IPS-NIHi11 (cell line): ENCODE measurements at places on chromosomes 5 and 9.

- DNase-seq: peak; percentile 53
Measured at GRCh38 chr5:126656401-126657007, 55.8 kb downstream of the PHAX start.

GRCh38 chr5:6291961-6292360 lies 86.4 kb downstream of the MED10 start:
- DNase-seq: peak; percentile 36

- no peak for DNase-seq
Measured at GRCh38 chr5:122730037-122730436, 44.8 kb upstream of the SNX2 start.

- no peak for DNase-seq
Measured at GRCh38 chr5:74476046-74476818, 164.3 kb downstream of the ENC1 start.

DNA sequence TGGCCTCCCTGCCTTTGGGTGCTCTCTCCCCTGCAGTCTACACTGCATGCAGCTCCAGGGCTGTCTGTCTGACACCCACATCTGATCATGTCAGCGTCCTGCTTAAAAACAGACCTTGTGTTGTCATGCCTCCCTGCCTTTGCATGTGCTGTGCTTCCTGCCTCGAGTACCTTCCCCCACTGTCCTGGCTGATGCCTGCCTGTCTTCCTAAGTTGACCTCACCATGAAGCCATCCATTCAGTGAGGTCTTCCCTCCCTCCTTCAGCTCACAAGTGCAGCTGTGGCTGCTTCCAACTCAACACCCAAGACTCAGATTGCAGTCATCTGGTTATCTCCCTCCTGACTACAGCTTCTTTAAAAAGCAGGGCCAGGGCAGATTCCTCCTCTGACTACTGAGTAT lies 5.5 kb downstream of the ANGPTL2 start:
- no peak for DNase-seq

DNA sequence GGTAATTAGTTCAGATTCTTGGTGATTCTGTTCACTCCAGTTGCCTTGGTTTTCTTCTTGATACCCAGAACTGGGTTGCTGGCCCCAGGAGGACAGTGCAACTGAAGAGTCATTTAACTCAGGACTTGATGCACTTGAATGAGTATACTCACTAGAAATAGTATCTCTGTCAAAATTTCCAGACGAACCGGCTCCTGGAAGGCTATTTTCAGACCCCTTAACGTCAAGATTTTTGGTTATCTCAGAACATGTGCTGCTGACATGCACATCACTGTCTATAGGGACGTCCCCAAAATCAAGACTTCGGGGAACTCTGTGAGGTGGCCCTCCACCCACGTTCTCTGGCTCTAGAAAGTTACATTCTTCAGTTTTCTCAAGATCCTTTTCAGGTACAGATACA lies 56.7 kb upstream of the PCA3 start:
- no peak for DNase-seq

DNA sequence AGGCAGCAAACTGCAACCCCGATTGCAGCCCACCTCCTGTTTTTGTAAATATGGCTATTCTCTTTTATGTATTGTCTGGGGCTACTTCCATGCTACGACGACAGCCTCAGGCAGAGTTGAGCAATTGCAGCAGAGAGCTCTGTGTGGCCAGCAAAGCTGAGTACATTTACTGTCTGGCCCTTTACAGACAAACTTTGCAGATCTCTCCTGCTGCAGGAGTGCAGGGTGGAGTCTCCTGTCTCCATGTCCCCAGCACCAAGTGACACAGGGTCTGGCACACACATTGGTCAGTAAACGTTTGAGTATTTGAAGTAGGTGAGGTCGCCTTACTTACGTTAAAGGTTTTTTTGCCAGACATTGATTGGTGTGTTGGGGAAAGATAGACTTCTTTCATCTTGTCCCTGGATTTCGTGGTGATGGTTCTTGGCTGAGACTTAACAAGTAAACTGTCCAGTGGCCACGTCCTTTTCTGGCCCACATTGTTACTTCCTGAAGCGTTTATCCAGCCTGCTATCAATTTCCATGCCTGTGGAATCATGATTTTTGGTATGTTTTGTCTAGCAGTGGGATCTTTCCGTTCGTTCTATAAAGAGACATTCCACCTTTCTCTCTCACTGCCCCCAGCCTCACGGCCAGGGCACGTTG lies 27.2 kb downstream of the PRRC2B start:
- DNase-seq: no peak

- no peak for DNase-seq
Measured at GRCh38 chr9:69180200-69180599, 6.1 kb downstream of the TJP2 start.

- peak; percentile 97 for DNase-seq
Measured at GRCh38 chr9:88388203-88388885, at the start of gene SPIN1. TSS of gene SPIN1 (plus strand) at chr9:88388444. CDS start at chr9:88426540, 38,096 bp downstream.

DNA sequence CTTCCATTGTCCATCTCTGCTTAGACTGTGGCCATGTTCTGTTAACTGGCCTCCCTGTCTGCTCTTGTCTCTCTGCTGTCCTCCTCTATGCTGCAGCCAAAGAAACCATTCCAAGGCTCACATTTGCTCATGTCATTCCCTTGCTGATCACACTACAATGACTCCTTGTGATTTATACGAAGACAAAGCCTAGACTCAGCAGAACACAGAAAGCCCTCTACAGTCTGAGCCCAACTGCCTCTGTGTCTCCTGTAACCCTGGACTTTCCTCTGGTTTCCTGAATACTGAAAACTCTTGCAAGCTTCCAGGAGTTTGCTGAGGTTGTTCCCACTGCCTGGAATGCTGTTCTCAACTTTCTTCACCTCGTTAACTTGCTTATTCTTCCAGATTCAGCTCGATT lies 191.8 kb downstream of the TMEM38B start:
- DNase-seq: no peak

- no peak for DNase-seq
Measured at GRCh38 chr5:21391506-21391905, 1403.5 kb upstream of the CDH18 start.

GRCh38 chr5:169126481-169127021 lies 174.4 kb downstream of the SLIT3 start:
- DNase-seq: no peak

DNA sequence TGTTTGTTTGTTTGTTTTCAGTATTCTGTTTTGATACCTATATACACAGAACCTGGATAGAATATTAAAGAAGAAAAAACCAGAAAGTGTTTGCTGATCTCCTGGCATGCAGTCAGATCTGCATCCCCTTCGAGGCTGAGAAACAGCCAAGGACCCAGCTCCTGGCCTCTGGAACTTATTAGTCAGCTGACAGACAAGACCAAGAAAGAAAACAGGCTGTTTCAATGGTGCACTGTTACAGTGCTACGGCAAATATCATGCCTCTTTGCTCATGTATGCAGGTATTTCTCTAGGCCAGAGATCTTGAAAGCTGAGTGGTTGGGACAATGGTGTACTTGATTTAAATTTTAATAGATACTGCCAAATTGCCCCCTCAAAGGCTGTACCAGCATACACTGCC lies 95.0 kb downstream of the C5orf15 start:
- DNase-seq: no peak

GRCh38 chr5:174531782-174532191 lies 192.6 kb upstream of the MSX2 start:
- no peak for DNase-seq

DNA sequence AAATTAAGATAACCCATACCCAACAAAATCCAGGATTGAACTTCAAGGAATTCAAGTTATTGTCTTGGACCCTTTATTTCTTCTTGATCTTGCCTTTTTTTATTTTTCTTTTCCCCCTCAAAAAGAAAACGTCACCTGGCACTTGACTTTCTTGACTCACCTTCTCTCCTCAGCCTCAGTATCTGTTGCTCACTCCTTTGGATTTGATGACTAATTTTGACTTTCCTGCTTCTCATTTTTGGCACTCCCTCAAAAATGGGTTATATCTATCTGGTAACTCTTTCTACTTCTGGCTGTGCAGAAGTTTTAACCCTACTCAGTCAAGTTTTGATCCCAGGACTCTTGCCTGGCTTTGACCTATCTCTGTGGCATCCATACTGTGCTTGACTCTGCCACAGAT lies 66.6 kb upstream of the SPATA31D4 start:
- DNase-seq: no peak

GRCh38 chr9:12933957-12934356 lies 159.1 kb downstream of the LURAP1L start:
- DNase-seq: no peak

DNA sequence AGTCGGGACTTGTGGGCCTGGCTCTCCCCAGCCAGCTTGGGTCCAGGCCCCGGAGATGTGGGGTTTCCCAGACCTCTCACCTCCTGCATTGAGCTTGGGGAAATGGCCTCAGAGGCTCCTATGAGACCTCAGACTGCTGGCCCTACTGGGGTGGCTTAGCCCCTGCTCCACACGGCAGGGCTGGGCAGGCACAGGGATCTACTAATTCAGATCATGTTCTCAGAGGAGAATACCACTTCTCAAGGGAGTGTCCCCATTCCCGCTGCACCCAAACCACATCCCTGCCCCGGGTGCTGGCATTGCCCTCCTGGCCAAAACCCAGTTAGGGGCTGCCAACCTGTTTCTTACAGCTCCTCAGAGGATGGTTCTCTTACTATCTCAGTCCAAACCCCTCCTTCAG lies 82.1 kb upstream of the LMX1B start:
- no peak for DNase-seq
